ENCODE measurements at places on chromosomes 13 and 19.

DNA sequence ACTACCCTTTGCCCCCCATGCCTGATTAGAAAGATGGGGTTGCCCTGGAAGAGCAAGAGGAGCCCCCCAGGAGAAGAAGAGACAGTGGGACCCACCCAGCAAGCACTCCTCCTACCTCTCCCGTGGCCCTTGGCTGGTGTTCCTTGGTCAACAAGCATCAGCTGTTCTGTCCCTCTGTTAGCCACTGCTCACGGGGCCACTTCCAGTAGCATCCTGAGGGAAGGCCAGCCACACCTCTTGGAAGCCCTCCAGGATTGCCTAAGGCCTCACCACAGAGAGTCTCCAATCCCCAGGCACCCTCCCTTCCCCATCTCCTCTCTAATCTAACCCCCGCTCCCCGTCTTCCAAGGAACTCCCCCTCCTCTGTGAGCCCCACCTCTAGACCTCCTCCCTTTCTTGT lies 15.1 kb upstream of the DPP9 start:
- ATAC-seq, result no peak

DNA sequence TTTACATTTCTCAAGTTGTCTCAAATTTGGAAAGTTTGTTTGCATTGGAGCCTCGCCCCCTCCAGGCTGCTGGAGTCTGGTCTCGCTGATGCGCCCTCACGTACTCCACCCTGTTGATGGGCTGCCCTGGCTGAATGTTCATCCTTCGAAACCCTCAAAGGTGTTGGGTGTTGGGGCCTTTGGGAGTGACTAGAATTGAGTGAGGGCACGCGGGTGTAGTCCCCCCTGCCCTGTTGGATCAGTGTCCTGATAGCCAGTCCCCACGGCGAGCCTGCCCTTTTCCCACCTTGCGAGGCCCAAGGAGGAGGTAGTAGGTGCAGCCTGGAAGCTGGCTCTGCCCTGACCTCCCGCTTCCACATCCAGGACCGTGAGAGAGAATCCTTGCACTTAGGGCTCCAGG lies 14.8 kb downstream of the TFDP1 start:
- ATAC-seq, result no peak

DNA sequence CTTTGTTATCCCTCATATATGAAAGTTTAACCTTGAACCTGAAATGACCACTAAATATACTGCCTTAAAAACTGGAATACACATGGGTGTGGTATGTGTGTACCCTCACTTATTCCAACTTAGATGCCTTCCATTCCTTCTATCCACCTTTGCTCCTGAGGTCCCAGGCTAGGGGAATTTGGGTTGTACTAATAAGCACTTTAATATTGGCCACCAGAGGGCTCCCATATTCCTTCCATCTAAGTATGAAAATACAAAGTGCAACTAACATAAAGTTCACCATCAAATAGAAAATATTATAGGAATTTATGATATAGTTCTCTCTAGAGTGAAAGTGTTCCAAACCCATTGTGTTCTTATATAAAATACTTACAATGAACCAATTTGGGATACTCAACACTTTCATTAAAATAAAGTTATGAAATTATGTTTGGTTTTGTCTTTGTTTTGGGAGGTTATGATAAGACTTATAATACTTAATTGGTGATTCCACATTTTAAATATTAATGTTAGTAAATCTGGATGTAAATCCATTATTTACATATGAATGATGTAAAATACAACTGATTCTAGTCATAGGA lies 62.3 kb downstream of the ITGBL1 start:
- no peak for ATAC-seq

- ATAC-seq, result no peak
Measured at GRCh38 chr13:25581351-25581750, 209.6 kb downstream of the ATP8A2 start.

GRCh38 chr13:99053636-99054233 lies 75.9 kb upstream of the DOCK9 start:
- no peak for ATAC-seq

All from stimulated activated memory B cell treated with anti-CD40 and anti-IgM and Interleukin-4, amounts not matched to agents 10 μg/mL and 1 μg/mL and 100 μg/mL, for 72 hours (primary cell).